ENCODE measurements at places on chromosomes 6 and 20.

DNA sequence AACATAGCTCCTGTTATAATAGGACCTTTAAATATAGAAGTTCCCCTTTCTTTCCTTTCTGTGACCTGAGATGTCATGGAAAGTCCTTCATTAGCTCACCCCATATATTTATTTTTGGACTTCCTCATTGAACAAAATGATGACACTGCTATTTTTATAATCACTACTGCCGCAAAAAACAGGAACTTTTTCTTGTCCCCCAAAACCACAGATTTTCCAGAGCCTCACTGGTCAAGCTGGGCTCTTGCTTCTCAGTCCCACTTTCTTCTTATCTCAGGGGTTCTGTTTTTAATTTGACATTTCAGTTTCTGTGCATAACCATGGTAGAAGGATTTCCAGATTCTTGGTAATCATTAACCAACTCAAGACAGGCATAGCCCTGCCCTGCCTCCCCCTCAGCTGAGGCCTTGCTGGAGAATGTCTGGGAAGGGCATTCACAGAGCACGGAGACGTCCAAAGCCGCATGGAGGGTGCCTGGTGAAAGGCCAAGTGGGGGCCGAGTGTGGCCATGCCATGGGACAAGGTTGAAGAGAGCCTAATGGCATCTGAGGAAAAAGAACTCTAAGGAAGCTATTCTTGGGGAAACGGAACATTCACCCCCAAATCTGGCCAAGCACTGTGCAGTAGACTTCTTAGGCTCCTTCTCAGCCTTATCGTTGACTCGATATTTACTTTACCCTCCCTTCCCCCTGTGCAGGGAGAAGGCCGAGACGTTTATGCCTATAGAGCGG is 73.7 kb downstream of the EDN1 start:
- no peak for DNase-seq

- no peak for DNase-seq
These were observed 30.7 kb downstream of the PNLDC1 start for GRCh38 chr6:159830501-159831372.

DNA sequence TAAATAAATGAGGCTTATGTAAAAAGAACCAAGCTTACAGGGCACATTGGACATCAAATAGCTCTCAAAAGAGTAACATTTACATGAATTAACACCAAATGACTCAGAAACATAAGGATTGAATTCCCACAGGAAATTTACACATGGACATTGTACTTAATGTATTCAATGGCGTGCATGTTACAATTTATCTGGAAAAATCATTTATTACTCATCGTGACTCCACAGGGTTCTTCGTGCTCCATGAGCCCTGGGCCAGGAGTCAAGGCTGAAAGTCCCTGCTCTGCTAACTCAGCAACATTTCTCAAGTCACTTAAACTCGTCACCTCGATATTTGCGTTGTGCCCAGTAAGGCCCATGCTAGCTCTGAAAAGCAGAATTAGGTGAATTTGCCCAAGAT is 158.5 kb downstream of the PHACTR1 start:
- DNase-seq = no peak

- no peak for DNase-seq
These were observed 8.6 kb downstream of the MAP3K5 start for GRCh38 chr6:136783495-136784270.

DNA sequence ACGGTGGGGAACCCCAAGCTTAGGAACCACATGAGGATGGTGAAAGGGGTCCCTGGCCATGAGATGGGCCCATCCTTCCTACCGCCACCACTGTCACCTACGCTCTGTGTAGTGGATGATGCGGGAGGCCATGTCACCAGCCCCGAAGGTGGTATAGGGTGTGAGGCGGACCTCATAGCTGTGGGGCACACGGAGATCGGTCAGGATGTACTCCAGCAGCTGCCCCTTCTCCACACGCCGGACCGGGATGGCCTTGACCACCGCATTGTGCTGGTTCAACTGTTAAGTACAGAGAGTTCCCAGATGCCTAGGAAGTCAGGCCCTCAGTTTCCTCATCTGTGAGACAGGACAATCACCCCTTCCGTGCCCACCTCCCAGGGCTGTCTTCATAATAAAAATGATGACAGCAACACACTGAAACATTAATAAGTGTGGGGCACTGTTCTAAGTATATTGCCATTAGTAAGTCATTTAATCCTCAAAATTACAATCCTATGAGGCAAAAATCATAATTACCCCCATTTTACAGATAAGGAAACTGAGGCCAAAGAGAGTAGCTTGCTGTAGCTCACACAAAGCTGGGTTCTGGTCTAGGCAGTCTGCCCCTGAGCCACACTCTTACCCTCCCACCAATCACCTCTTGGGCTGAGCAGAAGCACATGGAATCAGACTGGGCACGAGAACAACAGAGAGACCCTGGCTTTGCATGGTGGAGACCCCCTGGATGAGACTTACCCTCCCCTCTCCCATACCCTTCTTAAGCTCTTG is 51.4 kb downstream of the MDGA1 start:
- DNase-seq = no peak

GRCh38 chr20:10313215-10313614 is 94.6 kb downstream of the SNAP25 start:
- DNase-seq = no peak

DNA sequence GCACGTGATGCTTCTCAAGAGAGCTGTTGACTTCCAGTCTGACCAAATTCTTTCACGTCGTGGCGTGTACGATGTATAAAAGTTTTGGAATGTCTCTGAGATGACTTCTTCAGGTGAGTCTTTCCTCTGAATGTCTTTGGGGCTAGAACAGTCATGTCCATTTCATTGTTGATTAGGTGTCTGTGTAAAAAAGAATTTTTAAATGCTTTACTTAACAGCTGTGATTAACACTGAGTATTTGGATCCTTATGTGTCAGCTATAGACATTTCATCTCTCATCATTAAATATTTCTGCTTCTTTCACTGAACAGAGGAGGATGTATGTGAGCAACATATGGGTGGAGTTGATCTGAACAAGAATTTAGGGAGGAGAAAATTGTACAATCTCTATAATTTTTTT is 29.3 kb upstream of the KIF13A start:
- DNase-seq = no peak

GRCh38 chr20:19909725-19910124 is 107.4 kb upstream of the NAA20 start:
- no peak for DNase-seq

- DNase-seq = no peak
These were observed 126.4 kb downstream of the ATXN1 start for GRCh38 chr6:16634855-16635254.

- no peak for DNase-seq
These were observed 646.1 kb upstream of the DEFB115 start for GRCh38 chr20:30611239-30611984.

DNA sequence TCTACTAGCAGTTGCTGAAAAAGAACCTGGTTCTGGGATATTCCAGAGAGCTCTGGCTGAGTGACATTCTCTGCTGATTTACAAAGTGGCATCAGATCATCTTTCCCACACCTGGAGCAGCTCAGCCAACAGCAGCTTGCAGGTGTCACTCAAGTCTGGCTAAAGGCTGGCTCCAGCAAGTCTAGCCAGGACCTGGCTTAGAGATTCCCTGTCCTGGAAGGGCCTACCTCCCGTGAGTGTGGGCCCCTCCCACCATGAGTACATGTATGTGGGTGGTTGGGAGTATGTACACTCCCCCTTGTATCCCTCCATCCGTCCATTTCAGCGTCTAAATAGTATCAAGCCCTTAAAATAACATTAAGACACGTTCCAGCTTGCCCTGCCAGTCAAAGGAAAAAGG is 539.3 kb upstream of the ID4 start:
- no peak for DNase-seq

- DNase-seq = no peak
These were observed 51.9 kb downstream of the SNAI1 start for GRCh38 chr20:50034567-50035180.

- no peak for DNase-seq
These were observed 171.5 kb upstream of the AKIRIN2 start for GRCh38 chr6:87873556-87873955.

DNA sequence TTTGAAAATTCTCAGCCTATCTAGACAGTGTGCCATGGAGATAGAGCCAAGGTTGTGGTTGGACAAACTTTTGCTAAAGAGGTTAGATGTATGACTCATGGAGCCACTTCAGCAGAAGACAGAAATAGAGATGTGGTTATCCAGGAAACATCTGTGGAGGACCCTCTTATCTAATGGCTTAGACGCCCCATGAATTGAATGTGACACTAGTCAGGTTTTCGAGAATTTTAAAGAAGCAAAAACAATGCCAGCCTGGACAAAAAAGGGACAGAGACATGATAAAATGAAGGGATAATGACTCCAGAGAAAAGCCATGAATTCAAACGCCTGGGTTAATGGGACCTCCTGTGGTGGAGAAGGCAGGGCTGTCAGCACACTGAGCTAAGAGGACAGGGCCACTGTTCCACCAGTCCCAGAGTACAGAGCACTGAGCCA is 280.5 kb downstream of the CLVS2 start:
- DNase-seq = no peak

DNA sequence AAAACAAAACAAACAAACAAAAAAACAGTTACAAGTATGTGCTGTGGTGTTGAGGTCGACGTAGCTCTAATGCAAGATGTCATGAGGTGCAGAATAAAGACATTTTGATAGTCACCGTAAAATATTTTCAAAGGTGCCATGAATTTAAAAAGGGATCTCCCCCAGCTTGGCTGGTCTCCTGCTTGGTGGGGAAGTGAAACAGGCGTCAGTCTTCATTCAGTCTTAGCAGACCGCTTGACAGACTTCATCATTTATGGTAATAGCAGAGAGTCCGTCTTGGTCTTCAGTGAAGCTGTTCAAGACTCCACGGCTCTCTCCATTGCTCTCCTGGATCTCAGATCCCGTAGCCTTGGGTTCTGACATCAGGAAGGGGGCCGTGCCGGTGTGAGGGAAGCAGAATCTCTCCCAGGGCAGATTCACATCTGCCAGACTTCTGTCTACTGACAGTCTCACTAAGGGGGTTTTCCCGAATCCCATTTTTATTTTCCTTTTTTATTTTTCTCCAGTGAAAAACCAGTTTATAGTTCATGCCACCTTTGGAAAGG is 1.6 kb downstream of the SLC24A3 start:
- DNase-seq = no peak

- no peak for DNase-seq
These were observed 137.1 kb downstream of the ELOVL4 start for GRCh38 chr6:79810185-79810705.

DNA sequence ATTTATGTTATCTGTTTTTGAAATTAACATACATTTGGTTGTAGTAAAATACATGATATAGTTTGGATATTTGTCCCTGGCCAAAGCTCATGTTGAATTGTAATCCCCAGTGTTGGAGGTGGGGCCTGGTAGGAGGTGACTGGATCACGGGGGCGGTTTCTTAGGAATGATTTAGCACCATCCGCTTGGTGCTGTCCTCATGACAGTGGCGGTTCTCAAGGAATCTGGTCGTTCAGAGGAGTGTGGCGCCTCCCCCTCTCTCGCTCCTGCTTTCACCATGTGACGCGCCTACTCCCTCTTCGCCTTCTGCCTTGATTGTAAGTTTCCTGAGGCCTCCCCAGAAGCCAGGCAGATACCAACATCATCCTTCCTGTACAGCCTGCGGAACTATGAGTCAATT is 29.0 kb downstream of the CTCFL start:
- DNase-seq = no peak

- no peak for DNase-seq
These were observed at the start of gene CRISP2 for GRCh38 chr6:49713346-49713745. TSS of gene CRISP2 (minus strand) at chr6:49713543. CDS start at chr6:49709196, 4,347 bp downstream.

GRCh38 chr6:5521322-5521721 is 260.0 kb downstream of the FARS2 start:
- DNase-seq = no peak

DNA sequence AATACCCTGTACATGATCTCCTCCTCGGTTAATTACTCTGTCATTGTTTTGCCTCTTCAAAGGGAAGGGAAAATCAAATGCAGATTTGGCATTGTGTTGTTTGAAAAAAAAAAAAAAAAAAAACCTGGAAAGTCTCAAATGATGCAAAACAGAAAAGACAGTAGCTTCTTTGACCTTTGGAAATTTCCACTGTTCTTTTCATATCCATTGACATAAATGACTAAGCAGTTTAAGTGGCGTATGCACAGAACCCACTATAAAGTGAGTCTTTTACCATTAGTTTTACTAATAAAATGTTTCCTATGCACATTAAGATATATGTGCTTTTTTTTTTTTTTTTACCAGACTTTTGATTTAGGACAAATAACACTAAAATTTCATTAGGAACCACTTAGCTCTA is 704.3 kb downstream of the TFAP2A start:
- DNase-seq = no peak

DNA sequence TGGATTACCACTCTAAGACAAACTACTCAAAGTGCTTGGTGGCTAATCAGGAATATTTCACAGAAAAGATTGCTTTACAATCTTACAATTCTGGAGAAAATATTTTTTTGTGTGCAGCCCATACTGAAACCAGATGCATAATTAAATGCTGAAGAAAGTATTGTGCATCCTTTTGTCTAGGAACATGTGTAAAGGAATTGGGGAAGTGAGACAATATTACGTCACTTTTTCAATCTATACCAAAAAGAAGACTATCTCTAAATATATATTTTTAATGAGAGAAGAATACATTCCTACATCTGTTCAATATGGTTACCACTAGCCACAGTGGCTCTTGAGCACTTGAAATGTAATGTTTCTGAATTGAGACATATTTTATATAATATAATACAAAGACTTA is 992.5 kb upstream of the ADGRB3 start:
- no peak for DNase-seq

GRCh38 chr6:144155529-144155928 is 5.2 kb downstream of the STX11 start:
- DNase-seq = no peak

GRCh38 chr6:35084041-35084491 is 57.1 kb downstream of the TCP11 start:
- DNase-seq = no peak

DNA sequence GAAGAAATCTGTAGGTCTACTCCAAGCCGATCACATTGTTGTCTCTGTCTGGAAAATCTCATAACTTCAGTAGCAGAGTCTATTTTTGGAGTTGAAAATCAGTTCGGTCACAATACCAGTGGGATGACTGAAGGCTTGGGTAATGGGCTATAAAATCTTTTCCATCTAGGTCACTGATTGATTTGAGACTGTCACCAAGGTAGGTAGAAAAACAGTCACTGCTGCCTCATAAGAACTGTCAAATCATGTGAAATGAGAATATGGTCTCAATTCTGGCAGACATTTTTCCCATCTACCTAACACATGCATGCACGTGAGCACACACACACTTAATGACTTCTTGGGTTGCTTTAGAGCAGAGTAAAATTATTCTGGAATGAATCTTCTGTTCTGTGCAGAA is 1162.8 kb upstream of the CITED2 start:
- DNase-seq = no peak

Measured in CD4-positive, alpha-beta T cell treated with Interleukin-17A for 4 hours (primary cell).